Stimulated activated naive CD8-positive, alpha-beta T cell treated with anti-CD3 and anti-CD28 coated beads, Interleukin-15, amount 100 ng/mL, for 72 hours (primary cell): ENCODE measurements at places on chromosomes 12 and 14.

DNA sequence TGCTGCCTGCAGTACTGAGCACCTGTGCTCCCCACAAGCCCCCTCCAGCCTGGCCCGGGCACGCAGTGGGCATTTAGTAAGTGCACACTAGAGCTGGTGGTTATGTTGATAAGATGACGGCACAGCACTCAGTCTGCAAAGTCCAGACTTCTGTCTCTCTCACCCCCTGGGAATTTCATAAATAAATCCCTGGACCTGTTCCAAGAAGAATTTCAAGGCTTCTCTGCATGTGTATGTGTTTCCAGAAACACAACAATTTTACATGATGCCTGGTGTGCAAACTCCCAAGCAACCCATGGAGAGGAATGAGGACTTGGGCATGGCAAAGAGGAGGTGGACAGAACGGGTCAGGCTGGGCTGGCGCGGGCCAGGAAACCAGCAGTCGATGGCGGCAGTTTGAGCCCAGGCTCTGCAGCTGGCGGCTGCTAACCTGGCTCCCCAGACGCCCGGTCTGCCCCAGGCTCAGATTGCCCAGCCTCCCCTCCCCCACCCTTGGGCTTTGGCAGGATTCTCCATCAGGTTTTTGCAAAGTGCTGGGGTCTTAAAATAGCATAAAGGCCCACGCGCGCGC, 10.4 kb upstream of the ACVR1B start:
- DNase-seq: no peak

DNA sequence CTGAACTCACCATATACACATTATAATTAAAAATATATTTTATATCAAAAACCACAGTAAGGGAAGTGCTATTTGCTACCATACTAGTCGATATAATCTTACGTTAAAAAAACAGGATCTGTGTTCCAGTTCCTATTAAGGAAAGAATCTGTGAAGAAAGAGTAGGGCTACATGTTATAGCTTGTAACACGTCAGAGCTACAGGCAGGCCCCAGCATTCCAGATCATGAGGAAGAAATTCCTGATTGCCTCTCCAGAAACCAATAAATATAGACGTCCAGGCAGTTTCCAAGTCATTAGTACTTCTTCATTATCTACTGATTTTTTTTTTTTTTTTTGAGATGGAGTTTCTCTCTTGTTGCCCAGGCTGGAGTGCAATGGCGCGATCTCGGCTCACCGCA, 20.6 kb downstream of the SGPP1 start:
- DNase-seq: no peak

DNA sequence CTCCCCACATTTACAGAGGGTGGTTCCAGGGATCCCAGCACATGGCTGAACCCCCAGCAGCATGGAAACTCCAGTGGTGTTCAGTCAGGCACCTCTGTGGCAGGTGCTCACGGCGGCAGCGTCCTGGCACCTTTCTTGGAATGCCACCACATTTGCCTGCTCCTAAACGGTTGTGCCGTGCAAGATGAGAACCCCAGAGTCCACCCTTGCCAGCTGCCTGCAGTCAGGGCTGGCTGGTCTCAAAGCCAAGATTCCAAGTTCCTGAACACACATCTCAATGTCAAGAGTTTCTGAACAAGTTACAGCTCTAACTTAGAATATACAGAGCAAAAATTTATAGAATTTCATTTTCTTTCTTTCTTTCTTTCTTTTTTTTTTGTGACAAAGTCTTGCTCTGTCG, 38.7 kb downstream of the DDX51 start:
- DNase-seq: no peak

DNA sequence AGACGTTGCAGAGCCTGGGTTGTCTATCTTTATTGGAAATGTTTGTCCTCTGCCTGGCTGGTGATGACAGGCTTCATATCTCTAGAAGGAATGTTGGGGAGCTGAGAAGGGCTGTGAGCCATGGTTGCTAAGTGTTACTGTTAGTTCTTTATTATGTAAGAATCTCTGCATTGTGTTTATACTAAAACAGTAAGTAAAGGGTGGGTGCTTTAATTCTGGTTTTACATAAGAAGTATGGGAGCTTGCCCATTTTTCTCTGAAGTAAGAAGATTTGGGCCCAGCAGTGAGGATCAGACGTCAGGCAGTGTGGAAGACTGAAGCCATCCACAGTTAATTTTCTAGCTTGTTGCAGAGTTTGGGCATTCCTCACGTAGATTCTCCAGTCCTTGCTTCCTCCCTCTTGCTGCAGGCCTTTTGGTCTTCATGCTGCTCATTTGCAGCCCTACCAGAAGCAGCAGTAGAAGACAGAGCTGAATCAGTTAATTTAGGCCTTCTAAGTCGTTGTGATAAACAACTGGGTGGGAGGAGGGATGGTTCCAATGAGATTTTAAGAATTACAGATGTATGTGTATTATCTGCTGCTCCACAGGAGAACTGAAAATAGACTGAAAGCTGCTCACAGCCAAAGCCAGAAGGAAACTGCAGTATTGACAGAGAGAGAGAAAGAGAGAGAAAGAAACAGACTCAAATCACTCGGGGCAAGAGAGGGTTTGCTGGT, 21.4 kb downstream of the WNT5B start:
- DNase-seq: no peak

DNA sequence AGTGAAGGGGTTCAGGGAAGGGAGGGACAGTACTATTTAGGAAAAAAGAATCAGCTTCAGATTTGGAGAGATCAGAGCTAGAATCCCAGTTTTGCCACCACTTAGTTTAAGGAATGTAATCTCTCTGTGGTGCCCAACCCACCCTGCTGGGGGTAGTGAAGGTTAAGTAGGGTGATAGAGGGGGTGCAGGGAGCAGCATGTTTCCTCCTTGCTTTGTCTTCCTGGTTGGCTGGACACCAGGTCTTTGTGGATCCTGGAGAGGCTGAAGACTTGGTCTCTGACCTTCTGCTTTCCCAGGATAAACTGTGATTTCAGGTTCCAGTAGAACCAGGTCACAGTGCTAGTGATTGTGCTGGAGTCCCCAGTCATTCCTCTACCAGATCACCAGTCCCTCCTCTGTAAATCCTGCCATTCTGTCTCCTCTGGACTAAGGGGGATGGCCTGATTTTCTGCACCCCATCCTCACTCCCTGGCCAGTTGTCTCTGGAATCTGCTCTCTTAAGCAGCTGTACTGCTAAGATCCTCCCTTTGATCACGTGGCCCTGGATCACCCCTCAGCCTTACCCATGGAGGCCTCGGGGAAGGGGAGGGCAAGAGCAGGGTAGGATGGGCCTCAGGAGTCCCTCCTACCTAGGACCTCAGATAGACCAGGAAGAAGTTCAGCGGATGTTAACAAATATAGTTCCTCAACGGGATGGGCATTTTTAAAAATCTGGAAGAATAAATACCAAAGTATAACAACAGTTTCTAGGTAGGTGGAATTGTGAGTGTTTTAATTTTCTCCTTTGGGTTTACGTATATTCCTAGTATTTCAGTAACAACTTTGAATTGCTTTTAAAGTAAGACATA, 3.1 kb downstream of the MAP3K12 start:
- DNase-seq: no peak

GRCh38 chr12:28539691-28540323, 349.6 kb downstream of the CCDC91 start:
- DNase-seq: no peak

GRCh38 chr14:87109271-87109670, 883.7 kb downstream of the GALC start:
- no peak for DNase-seq

- DNase-seq: no peak
These were observed 108.1 kb downstream of the TTLL5 start for GRCh38 chr14:75769047-75769685.

- no peak for DNase-seq
These were observed 175.8 kb upstream of the PRMT8 start for GRCh38 chr12:3315201-3315661.

GRCh38 chr12:11713202-11713601, 63.7 kb downstream of the ETV6 start:
- DNase-seq: no peak

DNA sequence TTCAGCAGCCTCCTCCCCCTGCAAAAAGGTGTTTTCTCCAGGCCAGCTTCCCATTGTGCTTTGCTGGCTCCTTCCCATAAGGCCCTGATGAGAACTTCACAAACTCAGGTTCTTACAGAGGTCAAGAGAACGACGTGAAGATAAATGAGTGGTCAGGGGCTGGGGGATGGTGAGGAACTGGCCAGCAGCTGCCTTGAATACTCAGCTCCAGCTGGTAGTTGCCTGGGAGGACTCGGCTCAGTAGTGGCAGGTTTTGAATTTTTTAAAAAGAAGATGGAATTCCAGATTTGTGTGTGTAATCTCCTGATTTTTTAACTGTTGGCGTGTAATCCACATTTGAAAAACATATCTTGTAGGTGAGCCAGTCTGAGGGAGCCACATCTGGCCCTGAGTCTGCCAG, 5.9 kb downstream of the DDX55 start:
- DNase-seq: no peak

GRCh38 chr12:64180951-64181350, 41.1 kb downstream of the KICS2 start:
- DNase-seq: no peak

DNA sequence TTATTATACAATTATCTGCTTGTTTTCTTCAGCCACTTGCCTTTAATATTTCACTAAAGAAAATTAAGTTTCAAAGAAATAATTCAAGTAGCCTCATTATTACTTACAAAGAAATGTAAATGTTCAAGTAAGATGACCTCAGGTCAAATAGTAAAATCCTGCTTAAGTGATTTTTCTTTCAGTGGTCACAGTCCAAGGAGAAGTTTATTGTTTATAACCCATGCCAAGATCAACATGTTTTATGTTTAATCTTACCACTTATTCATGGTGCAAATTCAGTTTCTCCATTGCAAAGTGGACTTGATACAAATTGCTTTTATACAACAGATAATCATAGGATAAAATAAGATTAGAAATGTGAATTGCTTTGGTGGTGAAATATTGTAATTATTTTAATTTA, 370.2 kb upstream of the FLRT2 start:
- no peak for DNase-seq

DNA sequence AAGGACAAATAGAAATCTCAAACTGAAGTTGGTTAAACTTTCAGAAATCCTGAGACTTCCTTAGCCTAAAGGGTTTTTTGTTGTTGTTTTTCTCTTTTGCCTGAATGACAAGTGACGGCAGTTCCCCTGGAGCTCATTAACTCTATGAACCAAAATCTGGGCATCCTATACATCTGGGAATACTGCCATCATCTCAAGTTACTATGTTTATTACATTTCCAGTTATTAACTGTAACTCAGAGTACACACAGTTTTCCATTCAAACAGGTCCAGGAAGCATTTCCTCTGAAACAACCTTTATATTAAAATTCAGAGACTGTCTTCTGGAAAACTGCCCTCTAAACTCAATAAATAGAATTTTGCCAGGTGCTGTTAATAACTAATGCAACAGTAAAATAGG, 55.6 kb upstream of the CDKL1 start:
- no peak for DNase-seq

GRCh38 chr12:92602930-92603623, 99.7 kb upstream of the PLEKHG7 start:
- no peak for DNase-seq
